Subcutaneous adipose tissue (tissue), 4 donors: ENCODE measurements at places on chromosomes 2 and 18. TPM values are rescaled to one million over a fixed set of nuclear protein-coding genes. Genes with fewer than 3 reads are reported as not detected.

PLEKHB2 gene
- total RNA-seq = 116 TPM

POTEJ gene
- total RNA-seq = not detected

REG3G gene
- not detected for total RNA-seq

SERPINB10 gene
- total RNA-seq = not detected

SIX3 gene
- not detected for total RNA-seq

MAP3K19 gene
- total RNA-seq = not detected

DSG1 gene
- total RNA-seq = not detected

TRAK2 gene
- 65.2 TPM for total RNA-seq

CDH19 gene
- total RNA-seq = 3.8 TPM

CNTNAP5 gene
- total RNA-seq = not detected

SPDYA gene
- total RNA-seq = 0.49 TPM

FOXD4L1 gene
- total RNA-seq = not detected

TBR1 gene
- not detected for total RNA-seq

CDK5R2 gene
- not detected for total RNA-seq

MBOAT2 gene
- 7.6 TPM for total RNA-seq

FBXO11 gene
- 66.3 TPM for total RNA-seq

MAP4K3 gene
- total RNA-seq = 90.6 TPM

KCNE4 gene
- 7.2 TPM for total RNA-seq

RIOK3 gene
- 89.0 TPM for total RNA-seq

NMS gene
- total RNA-seq = not detected

LHCGR gene
- total RNA-seq = 1.1 TPM

RAX gene
- total RNA-seq = not detected

POTEI gene
- total RNA-seq = not detected

LOXL3 gene
- total RNA-seq = 11.0 TPM

NT5DC4 gene
- total RNA-seq = not detected

DUSP19 gene
- total RNA-seq = 2.0 TPM

GFPT1 gene
- 54.2 TPM for total RNA-seq

ERICH2 gene
- total RNA-seq = not detected

NYAP2 gene
- not detected for total RNA-seq

SMAD7 gene
- 19.4 TPM for total RNA-seq

MALL gene
- total RNA-seq = 8.0 TPM

SLC4A3 gene
- total RNA-seq = 1.3 TPM

DSC3 gene
- 1.1 TPM for total RNA-seq

SERPINB11 gene
- total RNA-seq = not detected

DHRS9 gene
- 4.3 TPM for total RNA-seq

ZNF396 gene
- total RNA-seq = 1.5 TPM

AQP12B gene
- total RNA-seq = not detected

EFHD1 gene
- total RNA-seq = 10.4 TPM

ASB18 gene
- total RNA-seq = not detected

DCDC2C gene
- total RNA-seq = not detected

CYBRD1 gene
- total RNA-seq = 543 TPM

SLC19A3 gene
- 483 TPM for total RNA-seq

SCN2A gene
- total RNA-seq = under 0.01 TPM

ADCYAP1 gene
- 2.4 TPM for total RNA-seq

FHL2 gene
- 31.0 TPM for total RNA-seq

CD207 gene
- not detected for total RNA-seq

ACYP2 gene
- 22.4 TPM for total RNA-seq

MYO1B gene
- total RNA-seq = 102 TPM

CCDC138 gene
- total RNA-seq = 4.6 TPM

TRIM43 gene
- not detected for total RNA-seq

SLC23A3 gene
- 0.38 TPM for total RNA-seq

CNDP1 gene
- not detected for total RNA-seq

LRRTM4 gene
- total RNA-seq = not detected

TMEM37 gene
- total RNA-seq = 64.1 TPM

SNED1 gene
- total RNA-seq = 39.1 TPM

CRYGD gene
- total RNA-seq = not detected

CCDC74B gene
- 2.6 TPM for total RNA-seq
